ENCODE measurements at places on chromosomes 3 and 15.

DNA sequence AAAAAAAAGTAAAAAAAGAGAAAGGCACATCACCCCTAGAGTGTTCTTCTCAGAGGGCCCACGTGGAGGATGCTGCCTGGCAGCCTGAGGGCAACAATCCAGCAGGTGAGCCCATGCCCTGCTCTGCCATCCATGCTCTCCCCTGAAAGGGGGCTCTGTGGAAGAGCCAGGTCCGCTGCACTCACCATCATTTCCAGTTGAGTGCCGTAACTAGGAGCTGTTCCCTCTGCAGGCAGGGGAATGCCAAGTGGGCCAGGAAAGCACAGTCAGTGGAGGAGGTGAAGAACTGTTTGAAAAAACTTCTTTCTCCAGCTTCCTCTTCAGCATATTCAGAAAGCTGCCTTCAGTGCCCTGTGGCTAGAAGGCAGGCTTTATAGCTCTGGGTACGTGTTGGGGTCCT is 84.1 kb downstream of the ABHD5 start:
- no peak for DNase-seq

DNA sequence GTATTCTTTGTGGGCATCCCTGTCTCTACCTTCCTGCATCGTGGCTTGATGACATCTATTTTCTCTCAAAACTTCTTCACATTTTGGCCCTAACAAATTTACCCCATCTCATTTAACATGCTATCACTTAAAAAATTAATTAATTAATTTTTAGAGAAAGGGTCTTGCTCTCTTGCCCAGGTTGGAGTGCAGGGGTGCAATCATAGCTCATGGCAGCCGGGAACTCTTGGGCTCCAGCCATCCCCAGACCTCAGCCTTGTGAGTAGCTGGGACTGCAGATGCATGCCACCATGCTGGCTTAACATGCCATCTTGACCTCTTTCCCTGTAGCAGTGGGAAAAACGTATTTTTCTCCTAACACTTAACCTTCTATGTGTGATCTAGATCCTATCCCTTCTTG is 20.6 kb downstream of the IQGAP1 start:
- no peak for DNase-seq

DNA sequence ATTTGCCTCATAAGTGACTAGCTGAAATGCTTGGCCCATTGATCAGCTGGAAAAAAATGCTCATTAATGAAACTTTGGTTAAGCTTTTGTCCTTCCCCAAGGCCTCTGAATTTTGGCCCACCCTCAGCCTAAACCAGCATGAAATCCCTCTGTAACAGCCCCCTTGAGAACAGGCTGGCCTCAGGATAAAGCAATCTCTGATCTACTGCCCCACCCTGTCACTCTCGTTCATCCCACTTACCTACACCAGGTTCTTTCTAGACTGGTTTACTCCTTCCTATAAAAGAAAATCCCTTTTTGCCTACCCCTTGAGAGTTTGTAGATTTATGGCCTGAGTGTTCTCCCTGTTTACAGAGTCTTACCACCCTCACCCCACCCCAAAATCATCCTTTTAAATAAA is 3.4 kb upstream of the AEN start:
- no peak for DNase-seq

GRCh38 chr15:88302373-88302772 is 45.8 kb upstream of the NTRK3 start:
- DNase-seq: no peak

GRCh38 chr3:72323773-72324172 is 524.5 kb downstream of the SHQ1 start:
- no peak for DNase-seq

DNA sequence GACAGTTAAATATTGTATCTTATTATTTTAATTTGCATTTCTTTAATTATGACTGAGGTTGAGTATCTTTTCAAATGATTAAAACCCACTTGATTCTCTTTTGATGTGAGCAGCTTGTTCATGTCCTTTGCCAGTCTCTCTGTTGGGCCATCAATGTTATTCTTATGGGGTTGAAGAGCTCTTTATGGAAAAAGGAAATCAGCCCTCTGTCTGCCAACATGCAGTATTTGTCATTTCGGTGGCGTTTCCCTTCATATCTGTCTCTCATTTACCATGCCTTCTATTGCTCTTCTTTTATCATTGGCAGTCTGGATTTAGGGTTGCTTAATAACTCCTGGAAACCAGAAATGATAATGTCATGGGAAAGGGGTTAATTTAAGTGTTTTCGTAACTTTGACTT is 340.7 kb upstream of the DNAJC19 start:
- no peak for DNase-seq

DNA sequence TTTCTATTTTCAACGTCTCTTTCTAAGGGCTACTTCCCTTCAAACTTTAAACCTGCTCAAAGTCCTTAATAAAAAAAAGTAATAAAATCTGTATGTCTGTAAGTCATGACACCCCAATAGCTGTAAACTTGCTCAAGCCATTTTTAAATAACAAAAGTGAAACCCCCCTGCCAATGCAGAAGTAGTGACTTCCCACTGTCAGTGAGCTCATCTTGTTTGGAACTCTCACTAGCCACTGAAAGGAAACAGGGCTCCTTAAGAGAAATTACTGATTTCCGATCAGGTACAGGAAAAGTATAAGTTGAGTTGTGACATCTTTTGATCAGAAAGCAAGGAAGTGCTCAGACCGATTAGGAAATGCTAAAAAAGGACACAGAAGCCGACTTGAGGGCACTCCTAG is 27.6 kb upstream of the GPR171 start:
- no peak for DNase-seq
